RPMI7951 (cell line): ENCODE measurements at places on chromosomes 3 and 15.

DNA sequence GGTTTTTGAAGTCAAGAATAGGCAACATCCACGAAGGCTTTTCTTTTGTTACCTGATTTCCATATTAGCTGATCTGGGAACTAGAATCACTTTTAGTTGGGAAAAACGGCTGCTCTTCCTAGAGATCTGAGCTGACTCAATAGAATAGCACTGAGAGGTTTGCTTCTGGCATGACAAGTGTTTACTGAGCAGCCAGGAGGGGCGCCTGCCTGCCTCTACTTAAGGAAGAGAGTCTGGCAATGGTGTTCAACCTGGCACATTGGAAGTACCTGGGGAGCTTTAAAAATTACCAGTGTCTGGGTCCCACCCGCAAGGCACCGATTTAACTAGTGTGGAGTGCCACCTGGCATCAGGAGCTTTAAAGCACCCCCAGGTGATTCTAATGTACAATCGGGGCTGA is 34.4 kb downstream of the FAM43A start:
- DNase-seq = no peak

DNA sequence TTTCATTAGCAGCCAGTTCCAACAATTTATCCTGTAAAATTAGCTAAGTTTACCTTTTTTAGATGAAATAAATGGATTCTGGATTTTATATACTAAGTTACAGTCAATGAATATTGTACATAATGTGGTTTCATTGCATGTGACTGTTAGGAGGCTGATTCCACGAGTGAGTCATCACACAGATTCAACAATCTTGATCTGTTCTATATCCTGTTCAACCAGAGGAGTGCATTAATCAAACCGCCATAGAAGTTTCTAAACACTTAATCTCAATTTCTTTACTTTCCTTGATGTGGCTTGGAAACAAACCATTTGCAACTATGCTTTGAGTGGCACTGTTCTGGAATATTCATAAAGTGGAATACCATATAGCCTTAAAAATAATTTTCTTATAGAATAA is 15.3 kb downstream of the DNAJC13 start:
- peak; percentile 83 for DNase-seq

- DNase-seq = no peak
Observed at GRCh38 chr3:63582943-63583500, 69.5 kb upstream of the SNTN start.

DNA sequence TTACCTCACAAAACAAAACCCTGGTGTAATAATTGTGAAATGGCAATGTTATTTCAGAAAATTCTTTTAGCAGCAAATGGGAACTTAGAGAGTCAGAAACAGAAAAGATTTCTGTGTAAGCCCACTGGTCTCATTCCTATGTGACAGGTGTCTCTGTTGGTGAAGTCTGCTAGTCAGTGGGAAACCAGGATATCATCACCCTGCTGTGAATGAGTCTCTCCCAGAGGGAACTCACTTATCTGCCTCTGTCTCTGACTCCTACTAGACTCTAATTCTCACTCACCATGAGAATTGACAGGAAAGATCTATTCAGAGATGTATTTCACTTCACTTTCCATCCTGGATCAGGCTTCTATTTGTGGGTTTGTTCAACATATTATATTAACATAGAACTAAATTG is 266.0 kb downstream of the EPHA3 start:
- DNase-seq = no peak

DNA sequence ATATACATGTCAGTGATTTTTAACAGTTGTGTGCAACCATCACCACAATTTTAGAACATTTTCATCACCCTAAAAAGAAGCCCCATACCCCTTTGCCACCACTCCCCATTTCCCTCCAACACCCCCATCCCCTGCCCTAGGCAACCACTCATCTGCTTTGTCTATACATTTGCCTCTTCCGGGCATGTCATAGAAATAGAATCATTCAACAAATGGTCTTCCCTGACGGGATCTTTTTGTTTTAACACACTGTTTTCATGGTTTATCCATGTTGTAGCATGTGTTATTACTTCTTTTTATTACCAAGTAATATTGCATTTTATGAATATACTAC is 4.0 kb downstream of the VILL start:
- DNase-seq = no peak

DNA sequence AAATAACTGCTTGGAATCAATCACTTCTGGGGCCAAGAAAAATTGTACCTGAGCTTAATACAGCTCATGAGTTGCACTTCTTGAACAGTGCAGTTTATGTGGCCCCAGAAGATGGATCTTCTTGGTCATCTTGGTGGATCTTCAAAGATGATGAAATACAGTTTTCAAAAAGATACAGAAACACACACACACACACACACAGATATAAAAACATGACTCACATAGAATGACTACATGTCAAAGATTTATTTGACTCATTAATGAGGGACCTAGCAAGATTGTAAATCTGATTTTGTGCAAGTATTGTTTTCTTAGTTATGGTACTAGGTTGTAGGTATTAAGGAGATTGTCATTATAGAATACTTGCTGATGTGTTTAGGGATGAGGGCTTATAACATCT is 32.6 kb downstream of the PDCD6IP start:
- DNase-seq = peak; percentile 4

- DNase-seq = no peak
Observed at GRCh38 chr15:73368301-73369136, at the start of gene HCN4. TSS of gene HCN4 (minus strand) at chr15:73368958. CDS start at chr15:73368270, 688 bp downstream.
